Cortex of kidney (tissue), 1 donor: ENCODE measurements at places on chromosomes 12 and 14.

GRCh38 chr12:126974779-126975178 is 1292.2 kb upstream of the TMEM132C start:
- no peak for DNase-seq

GRCh38 chr12:59980476-59980875 is 384.6 kb downstream of the SLC16A7 start:
- DNase-seq = no peak

DNA sequence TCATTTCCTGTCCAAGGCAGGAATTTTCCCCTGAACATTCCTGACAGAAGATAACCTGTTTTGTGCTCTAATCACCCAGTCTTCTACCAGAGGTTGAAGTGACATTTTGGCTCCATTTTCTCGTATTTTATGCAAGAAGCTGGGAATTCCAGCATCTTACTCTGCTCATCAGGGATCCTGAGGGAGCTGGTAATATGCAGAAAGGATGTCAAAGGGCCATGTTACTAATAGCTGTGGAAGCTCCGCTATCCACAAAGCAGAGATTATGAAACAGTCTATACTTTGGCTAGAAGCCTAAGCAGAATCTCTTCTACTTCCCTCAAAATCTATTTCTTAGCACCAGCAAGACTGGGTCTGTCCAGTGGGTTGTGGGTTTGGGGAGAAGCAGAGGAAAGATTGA is 613.0 kb downstream of the DIO2 start:
- DNase-seq = no peak

GRCh38 chr12:54522243-54522642 is 24.7 kb downstream of the NCKAP1L start:
- DNase-seq = no peak

DNA sequence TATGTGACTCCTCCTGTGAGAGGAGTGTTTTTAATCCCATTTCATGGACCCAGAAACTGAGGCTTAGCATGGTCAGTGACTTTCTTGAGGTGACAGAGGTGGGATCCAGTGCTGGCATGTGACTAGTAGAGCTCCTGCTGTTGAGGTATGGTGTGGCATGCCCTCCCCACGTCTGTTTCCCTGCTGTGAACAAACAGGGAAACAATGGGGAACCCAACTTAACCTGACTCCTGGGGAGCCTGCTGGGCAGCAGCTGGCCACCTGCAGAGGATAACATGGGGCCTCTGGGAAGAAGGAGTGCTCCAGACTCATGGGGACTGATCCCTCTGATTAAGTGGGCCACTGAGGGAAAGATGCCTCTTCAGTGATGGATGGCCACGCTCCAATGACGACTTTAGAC is 114.0 kb downstream of the BEGAIN start:
- no peak for DNase-seq

GRCh38 chr12:121560392-121561008 is 20.3 kb downstream of the KDM2B start:
- DNase-seq = no peak

DNA sequence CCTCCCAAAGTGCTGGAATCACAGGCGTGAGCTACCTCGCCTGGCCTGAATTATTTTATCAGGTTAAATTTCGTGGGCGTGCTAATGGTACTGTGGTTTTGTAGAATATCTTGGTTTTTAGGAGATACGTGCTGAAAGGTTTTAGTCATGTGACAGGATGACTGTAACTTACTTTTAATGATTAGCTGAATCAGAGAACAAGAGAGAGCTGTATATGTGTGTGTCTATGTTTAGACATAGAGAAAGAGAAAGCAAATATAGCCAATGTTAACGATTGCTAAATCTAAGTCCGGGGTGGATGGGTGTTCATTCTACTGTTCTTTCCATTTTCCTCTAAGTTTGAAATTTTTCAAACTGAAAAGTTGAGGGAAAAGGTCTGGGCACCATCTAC is 9.2 kb upstream of the PNMA1 start:
- no peak for DNase-seq

DNA sequence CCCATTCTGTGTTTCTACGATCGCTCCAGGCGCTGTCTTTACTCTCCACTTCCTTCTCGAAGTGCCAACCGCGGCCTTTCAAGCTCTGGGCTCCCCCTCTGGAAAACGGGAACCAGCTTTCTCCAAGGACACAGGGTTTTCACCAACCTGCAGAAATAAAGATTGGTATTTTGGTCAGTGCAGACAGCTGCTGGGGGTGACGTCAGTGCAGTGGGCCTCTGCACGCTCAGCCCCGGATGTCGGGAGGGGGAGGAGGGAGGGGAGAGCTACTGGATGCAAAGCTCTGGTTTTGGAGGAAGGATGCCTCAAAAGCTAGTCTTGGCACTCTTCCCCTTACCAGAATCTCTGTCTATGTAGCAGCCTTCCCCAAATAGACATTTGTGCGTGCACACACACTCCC is 19.9 kb downstream of the HRK start:
- no peak for DNase-seq

GRCh38 chr14:75274899-75275569 is 3.6 kb upstream of the FOS start:
- DNase-seq = no peak

DNA sequence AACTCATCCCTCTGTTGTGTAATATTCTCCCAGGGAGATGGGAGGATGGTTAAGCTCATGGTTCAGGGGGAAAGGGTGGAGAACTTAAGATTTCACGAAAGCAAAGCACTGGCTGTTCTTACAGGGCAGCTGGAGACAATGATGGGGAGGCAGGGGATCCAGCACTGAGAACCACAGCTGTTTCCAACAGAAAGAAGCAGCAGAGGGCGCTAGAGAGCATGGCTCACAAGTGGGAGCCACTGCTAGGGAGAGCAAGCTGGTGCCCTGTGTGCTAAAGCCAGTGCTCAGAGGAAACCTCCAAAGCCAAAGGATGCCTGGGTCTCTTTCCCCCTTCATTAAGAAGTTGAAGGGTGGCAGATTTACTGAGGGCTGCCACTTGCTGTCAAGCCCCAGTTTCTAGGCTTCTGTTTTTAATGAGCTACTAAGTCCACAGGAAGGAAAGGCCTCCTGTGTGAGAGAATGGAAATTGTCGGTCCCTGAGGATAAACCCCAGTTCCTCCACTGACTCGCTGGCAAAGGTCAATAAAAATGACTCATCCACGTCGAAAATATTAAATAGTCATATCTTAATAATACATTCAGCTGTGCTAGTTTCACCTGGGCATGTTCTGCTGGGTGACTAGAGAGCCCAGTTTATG is 199.7 kb downstream of the ANO2 start:
- DNase-seq = no peak

DNA sequence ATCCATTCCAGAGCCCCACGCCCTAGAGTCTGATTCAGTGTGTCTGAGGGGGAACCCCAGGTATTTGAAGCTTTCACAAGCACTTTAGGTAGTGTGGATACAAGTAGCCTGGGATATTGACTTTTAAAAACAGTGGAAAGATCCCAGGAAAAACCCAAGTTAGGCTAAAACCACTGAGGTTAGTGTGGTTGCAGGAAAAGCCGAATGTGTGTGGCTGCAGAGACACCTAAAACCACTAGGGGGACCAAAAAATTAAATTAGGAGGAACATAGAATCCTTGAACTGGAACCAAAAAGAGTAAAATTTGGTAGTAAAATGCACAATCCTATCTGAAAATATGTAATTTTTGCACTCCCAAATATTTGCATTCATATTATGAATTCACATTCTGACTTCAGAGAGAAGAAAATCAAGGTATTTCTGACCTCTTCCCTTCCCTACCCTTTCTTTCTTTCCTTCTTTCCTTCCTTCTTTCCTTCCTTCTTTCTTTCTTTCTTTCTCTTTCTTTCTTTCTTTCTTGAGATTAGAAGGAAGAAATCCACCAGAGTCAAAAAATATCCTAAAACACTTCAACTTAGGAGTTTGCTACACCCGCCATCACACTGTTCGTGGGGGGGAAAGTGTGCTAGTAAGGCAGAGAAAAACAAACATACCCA is 37.8 kb downstream of the SLCO1A2 start:
- DNase-seq = no peak

DNA sequence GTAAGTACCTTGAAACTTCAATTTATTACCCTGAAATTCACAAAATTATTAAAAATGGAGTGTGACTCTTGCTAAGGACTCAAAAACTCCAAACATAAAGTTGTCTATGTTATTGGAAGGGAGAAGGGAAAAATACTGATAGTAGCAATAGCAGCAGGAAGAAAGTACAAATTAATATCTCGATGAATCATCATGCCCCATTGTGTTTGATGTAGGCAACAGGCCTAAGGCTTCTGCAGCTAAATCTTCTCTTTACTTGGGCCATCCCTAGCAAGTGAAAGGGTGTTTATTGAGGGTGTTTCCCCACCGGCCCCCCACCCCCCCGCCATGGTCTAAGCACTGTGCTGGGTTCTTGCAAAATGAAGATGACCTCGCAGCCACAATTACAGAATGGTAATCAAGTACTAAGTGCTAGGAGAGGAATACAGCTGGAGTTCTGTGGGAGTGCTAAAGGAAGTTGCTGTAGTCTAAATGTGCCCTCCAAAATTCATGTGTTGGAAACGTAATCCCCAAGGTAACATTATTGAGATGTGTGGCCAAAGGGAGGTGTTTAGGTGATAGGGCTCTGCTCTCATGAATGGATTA is 76.5 kb downstream of the SNAPC1 start:
- no peak for DNase-seq

DNA sequence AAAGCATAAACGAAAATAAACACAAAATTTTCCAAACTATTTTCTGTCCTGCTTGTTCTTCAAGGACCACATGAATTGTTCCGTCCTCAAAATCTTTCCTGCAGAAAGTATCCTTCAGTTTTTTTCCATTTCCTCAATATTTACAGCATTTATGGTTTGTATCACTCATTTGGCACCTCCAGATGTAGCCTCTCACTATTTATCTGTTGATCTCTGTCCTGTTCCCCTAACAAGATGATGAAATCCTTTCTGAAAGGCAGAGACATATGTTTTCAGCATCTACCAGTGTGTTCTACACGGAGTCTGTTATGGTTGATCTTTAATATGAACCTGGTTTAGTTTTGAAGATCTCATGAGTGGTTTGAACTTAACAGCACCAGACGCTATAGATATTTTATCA is 490.2 kb downstream of the NELL2 start:
- DNase-seq = no peak

DNA sequence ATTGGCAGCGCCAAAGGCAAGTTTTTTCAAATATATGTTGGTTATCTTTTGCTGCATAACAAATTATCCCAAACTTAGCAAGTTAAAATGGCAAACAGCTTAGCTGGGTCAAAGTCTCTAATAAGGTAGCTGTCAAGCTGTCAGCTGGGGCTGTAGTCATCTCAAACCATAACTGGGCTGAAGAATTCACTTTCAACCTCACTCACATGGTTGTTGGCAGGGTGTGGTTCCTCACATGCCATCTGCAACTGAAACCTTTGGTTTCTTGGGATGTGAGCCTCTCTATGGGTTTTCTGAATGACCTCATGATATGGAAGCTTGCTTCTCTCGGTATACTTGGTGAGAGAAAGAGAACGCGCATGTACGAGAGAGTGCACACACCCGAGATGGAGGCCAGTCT is 125.4 kb downstream of the LRIG3 start:
- DNase-seq = no peak

DNA sequence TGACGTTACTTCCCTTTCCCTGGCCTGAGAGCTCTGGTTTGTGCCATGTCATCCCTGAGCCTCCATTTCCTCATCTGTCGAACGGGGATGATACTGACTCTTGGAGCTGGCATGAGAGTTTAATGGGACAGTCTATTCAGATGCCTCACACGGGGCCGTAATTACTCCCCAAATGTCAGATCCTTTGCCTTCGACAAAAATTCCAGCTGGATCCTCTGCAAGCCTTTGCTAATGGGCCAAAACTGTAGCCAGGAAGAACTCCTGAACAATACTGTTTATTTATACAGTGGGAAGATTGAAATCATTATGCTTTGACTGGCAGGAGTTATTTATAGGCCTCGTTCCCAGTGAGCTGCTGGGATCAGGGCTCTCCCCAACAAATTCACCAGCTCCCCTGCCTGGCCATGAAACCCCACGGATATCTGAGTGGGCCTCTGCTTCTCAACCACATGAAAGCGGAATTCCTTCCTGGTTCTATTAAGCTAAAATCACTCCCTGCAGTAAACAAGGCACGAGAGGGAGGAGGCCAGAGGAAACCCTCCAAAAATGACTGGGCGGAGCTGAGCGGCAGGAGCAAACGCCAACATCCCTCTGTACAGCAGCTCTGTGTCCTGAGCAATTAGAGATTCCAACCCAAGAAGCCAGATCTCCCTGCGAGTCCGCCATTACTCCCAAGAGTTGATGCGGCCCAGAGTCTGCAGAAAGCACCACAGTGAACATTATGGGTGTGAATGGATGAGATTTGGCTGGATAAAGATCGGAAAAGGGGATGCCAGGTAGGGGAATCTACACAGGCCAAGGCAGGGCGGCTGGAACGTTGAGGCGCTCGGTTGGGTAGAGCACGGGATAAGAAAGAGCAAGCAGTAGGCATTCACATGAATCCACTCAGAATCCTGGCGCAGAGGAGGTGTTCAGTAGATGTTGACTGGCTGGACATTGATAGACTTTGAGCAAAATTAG is 326.1 kb downstream of the BCL11B start:
- no peak for DNase-seq

DNA sequence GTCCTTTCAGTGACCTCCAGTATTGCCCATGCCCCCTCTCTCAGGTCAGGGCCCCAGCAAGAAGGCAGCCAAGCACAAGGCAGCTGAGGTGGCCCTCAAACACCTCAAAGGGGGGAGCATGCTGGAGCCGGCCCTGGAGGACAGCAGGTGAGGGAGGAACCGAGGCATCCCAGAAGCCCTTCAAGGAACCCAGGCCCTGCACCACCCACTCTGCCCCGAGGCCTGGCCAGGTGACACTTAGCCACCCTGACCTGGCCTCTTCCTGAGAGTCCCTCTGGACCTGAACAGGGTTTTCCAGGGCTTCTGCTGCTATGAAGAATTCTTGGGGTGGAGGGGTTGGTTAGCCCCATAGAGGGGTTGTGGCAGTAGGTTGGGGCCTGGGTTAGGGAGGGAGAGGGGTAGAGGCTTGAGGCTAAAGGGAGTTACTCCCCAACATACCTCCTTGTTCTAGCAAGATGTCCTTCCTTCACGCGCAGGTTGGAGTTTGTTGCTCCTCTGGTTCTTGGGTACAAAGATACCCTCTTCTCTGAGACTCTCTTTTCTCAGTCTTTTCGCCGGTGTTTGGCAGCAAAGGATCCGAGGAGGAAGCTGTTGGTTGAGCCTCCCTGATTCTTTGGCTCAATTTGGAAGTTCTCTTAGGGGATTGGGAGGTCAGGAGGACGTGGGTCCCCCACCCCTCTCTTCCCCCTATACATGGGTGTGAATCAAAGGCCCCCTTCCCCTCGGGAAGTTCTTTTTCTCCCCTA is 2.1 kb downstream of the TARBP2 start:
- no peak for DNase-seq

- no peak for DNase-seq
Measured at GRCh38 chr12:30269496-30269895, 426.2 kb downstream of the IPO8 start.

GRCh38 chr14:24566318-24566717 is 9.7 kb downstream of the CTSG start:
- no peak for DNase-seq
